Globus pallidus (tissue), 1 donor: ENCODE measurements at places on chromosomes 12 and 14.

- no peak for DNase-seq
These were observed 4.9 kb downstream of the MAP1LC3B2 start for GRCh38 chr12:116564080-116564479.

- no peak for DNase-seq
These were observed 1117.6 kb upstream of the TMEM132C start for GRCh38 chr12:127149226-127149964.

GRCh38 chr12:105600911-105601545 is 270.5 kb downstream of the C12orf75 start:
- no peak for DNase-seq

- no peak for DNase-seq
These were observed 296.3 kb downstream of the CCDC91 start for GRCh38 chr12:28486521-28486920.

- DNase-seq, result no peak
These were observed 1.6 kb downstream of the ANKRD33 start for GRCh38 chr12:51889216-51890132.
